ENCODE measurements at places on chromosomes 2 and 18.

DNA sequence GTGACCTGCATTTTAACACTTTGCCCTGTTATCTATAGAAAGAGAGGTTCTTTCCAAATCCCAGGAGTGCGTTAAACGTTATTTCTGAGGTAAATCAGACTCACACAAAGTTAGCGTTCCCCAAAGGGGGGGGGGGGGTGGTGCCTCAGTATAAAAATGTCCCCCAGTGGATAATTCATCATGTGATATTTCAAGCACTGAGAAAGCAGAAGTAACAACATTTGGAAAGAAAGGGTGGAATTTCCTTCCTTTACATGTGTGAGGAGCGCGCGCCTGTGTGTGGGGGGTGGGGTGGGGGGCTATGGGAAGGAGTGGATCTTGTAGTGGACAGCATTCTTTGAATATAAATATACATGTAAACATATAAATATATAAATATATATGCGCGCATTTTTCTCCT lies 630.9 kb downstream of the NYAP2 start:
- no peak for DNase-seq

DNA sequence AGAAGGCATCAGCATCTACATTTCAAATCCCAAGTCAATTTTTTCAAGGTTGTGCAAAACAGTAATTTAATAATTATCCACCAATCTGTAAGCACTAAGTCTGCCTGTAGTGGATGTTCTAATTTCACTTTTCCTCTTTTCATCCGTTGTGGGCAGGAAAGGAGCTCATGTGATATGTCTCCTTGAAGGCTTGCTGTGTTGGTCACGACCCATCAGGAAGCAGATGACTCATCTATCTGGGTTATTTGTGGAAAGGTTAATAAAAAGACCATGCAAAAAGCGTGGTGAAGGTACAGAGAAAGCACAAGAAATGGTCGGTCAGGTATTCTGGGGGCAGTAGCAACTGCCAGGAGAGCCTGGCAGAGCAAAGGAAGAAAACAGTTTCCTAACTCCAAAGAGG lies 476.7 kb upstream of the RAB6C start:
- DNase-seq = peak; percentile 19

DNA sequence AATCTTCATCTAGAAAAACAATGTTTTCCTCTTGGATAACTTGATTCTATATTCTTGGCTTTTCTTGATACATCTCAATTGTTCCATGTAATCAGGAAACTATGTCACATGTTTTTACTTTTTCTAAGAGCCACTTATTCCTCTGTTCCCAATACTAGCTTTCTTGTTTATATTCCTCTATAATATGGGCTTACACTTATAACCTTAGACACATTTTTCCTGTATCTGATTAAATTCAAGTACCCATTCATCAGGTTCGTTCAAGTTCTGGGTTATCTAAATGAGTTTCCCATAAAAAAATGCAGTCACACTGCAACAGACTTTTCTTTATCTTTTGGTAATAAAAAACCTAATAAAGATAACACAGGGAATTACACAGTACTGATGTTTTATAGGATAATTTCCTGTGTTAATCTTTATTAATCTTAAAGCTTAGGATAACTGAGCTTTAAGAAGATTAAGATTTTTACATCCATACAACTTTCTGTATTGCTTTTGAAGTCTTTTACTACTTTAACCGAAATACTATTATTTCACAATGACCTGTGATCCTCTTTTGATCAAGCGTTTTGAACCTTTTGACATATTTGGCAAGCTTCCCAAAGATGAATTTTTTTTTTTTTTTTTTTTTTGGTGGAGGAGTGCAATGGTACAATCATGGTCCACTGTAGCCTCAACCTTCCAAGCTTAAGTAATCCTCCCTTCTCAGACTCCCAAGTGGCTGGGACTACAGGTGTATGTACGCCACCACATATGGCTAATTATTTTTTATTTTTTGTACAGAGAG lies 44.3 kb upstream of the C2orf66 start:
- no peak for DNase-seq

- DNase-seq = no peak
These were observed 23.6 kb upstream of the STAT4 start for GRCh38 chr2:191174442-191174841.

GRCh38 chr18:36411745-36412168 lies 114.2 kb downstream of the FHOD3 start:
- DNase-seq = no peak

GRCh38 chr2:15682354-15682753 lies 90.7 kb downstream of the DDX1 start:
- DNase-seq = no peak

GRCh38 chr2:101140978-101141655 lies 10.1 kb downstream of the TBC1D8 start:
- DNase-seq = no peak

DNA sequence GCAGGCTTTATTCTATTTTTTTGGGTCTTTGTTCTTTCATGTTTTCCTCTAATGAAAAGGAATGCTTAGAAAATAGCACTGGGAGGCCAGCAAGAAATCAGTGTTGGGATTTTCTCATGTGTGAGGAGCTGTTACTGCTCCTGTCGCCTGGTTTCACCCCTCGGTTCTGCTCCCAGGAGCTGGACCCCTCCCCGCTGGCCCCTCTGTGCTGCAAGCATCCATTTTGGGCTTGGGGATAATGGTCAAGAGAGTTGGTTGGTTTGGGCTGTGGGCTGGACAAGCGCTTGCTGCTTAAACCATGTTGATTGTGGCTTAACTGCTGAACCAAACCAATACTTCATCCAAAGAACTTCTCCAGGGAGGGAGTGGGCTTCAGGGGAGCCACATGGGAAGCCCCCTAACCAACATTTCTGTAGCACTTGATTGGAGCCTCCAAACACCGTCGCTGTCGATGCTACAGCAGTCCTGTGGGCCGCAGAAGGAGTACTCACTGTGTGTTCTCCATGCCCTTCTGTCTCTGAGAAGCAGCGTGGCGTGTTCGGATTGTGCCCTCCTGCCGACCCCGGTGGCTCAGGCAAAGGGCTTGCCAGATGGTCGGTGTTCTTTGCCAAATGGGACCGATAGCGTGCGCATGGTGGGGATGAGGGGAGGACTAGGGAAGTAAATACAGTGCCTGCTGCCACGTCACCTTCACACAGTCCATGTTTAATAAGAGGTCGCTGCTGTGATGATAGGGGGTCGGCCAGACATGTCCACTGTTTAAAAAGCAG lies 40.0 kb downstream of the AGAP1 start:
- DNase-seq = no peak

GRCh38 chr2:129922571-129923264 lies 56.7 kb upstream of the RAB6C start:
- DNase-seq = no peak

- no peak for DNase-seq
These were observed 168.1 kb downstream of the NRXN1 start for GRCh38 chr2:50863856-50864255.

DNA sequence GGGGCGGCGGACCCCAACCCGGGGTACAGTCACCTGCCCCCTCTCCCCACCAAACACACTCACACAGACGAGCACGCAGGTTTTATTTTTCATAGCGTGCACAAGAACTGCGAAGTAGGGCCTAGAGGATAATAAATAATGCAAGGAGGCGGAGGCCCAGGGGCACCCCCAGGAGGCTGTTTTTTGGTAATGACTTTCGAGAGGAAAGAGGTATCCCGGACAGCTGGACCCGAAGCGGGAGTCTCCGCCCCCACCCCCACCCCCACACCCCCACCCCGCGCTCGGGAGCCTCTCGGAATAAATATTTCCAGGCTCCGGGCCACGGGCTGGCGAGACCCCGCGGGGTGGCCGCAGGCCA lies 3.4 kb downstream of the CYP26B1 start:
- DNase-seq = no peak

- no peak for DNase-seq
These were observed 22.4 kb downstream of the TWIST2 start for GRCh38 chr2:238870261-238870660.

DNA sequence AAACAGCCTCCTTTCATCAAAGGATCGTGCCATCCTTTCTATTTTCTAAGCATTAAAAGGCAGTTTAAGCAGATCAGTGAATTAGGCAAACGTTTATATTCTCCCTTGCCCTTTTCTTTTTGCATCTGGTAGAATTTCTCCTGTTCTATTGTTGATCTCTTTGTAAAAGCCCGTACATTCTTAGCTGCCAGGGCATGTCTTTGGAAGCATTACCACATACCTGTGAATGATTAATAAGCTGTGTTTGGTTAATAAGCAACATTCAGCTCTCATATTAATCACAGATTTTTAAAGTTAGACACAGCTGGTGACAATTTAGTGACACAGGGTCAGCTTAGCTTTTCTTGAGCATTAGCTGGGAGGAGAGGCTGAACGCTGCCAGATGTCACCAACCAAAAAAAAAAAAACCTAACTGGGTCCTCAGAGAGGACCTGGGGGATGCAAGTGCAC lies 33.8 kb upstream of the CYP1B1 start:
- peak; percentile 62 for DNase-seq

DNA sequence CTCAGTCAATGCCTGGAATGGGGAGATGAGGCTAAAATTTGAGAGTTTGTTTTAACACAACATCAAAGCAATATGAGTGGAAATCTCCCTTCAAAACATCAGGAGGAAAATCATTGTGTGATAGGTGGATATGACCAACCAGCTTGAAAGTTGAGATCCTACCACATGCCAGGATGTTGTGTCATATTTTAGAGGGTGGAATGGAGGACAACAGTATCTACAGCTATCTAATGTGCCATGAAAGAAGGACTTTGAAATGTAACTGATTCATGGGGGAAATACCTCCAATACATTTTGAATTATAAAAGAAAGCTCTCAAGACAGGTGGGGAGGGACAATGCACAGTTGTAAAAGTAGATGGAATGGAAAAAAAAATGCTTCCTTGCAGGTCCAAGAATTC lies 87.8 kb downstream of the SP100 start:
- no peak for DNase-seq

Measured in kidney epithelial cell (primary cell).